ENCODE measurements at places on chromosomes 1 and 21.

- DNase-seq, result no peak
Observed at GRCh38 chr1:222930070-222930469, 115.2 kb downstream of the DISP1 start.

GRCh38 chr1:44261171-44261817 lies 48.0 kb downstream of the DMAP1 start:
- DNase-seq, result no peak

GRCh38 chr1:245770156-245770555 lies 615.4 kb downstream of the KIF26B start:
- DNase-seq, result no peak

DNA sequence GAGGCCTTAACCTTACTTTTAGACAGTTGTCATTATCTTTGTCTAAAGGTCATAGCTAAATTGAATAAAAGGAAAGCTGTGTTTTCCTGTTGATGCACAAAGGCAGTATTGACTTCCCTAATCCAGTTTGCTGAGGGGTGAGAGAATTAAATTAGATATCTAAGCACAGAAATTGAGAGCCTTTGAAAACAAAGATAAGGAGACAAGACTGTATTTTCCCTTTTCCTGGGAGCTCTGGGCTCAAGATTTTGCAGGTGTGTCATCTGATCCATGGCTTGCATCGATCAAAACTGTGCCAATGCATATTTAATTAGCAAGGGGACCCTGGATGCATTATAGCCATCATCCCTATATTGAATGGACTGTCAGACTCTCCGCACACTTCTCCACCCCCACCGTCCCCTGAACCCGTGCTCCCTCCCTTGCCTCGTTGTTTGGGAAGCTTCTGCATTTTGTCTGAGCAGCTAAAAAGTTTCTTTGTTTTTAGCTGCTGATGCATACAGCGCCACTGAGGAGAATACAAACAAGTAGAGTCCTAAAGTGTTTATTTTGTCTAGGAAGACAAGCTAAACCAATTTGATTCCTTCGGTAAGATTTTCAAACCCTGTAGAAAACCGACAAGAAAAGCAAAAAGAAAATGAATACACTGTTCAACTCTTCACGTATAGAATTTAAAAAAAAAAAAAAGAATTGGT lies 186.3 kb downstream of the NFIA start:
- DNase-seq, result no peak

DNA sequence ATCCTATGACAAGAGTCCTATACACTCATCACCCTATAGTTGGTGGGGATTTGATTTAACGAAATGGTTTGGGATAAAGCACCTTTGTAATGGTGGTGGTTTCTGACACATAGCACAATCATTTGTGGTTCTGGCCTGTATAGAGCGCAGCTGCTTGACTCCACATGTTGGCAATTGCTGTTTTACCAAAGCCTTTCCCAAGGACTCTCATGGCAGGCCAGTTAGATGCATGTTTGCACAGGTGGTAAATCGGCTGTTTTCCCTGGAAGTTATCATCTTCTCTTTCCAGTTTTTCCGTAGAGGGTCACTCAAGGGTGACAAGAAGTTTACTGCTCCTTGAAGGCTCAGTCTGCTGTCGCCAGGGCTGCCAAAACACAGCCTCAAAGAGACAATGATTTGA lies 17.1 kb upstream of the XPR1 start:
- DNase-seq, result no peak

GRCh38 chr1:43776043-43776761 lies 68.9 kb downstream of the ST3GAL3 start:
- no peak for DNase-seq

DNA sequence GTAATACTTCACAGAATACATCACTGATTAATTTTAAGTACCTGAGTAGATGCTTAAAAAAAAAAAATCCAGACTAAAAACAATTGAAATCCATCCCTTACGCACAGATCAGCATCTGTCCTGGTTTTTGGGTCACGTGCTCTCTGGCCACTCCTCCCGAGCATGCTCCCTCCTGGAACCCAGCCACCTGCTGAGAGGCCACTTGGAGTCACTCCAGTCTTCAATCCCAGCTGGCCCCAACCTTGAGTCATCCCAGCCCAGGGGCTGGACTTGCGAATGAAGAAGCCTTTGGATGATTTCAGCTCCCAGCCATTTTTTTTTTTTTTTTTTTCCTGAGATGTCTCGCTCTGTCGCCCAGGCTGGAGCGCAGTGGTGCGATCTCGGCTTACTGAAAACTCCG lies 8.9 kb downstream of the MAP1LC3C start:
- DNase-seq, result peak; percentile 91

- DNase-seq, result peak; percentile 77
Observed at GRCh38 chr1:246782120-246782900, 58.1 kb downstream of the SCCPDH start.

DNA sequence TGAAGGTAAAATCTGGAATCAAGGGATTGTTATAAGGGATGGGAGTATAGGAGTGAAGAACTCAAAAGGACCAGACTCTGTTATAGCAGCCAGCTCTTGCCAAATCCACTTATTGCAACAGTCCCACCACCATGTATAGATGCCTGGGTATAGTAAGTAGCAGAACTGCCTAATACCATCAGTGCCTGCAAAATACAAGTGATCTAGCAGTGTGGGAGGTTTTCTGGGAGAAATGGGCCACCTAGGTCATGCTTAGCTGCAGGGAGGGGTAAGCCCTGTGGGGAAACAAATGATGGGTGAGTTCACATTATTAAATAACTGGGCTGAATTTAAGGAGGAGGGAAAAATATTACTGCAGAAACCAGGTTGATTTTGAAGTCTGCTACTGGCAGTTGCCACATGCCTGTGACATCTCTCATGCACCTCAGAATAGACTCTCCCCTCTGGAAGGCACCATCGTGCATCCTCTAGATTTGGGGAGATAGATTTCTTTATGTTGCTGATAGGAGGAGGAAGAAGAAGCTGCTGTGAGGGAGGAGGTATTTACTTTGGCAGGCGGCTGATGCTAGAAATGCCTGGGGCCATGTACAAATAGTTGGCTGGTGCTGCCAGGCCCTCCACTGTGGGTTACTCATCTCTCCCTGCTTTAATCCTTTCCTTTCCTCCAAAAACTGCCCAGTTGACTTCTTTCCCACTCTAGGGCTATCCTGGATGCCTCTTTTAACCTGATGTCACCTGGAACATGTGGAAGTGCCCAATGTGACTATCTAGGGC lies 27.5 kb downstream of the HLX start:
- no peak for DNase-seq

GRCh38 chr1:74609810-74610371 lies 63.7 kb downstream of the ERICH3 start:
- no peak for DNase-seq

GRCh38 chr1:52366517-52366827 lies 467 bp upstream of the CC2D1B start:
- DNase-seq, result no peak

- DNase-seq, result no peak
Observed at GRCh38 chr1:212189352-212189738, 95.9 kb upstream of the PPP2R5A start.

- DNase-seq, result no peak
Observed at GRCh38 chr1:205271277-205271676, 43.5 kb downstream of the TMCC2 start.

DNA sequence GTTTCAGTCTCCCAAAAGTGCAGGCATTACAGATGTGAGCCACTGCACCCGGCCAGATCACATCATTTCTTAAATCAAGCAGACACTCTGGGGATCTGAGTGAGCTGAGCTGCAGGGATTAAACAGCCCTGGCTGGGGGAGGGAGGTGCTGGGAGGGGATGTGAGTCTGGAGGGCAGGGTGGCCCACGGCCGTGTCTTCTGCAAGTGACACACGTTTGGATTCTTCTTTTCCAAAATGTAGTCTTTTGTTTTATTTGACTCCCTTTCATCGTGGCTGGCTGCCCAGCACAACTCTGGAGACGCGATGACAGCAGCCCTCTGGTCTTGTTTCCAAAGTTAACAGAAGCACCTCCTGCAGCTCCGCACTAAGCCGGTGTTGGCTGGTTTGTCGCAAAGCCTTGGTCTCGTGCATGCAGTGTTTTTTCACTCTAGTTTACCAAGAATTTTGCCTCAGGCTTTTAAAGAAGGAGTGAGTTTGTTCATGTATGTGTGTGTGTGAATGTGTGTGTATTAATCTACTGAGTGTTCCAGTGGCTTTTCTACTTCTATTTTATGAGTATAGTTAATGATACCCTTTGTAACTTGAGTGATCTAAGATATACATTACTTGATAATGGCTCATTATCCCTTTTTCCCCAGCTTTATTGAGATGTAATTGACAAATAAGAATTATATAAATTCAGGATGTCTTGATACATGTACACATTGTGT lies 2.8 kb upstream of the KRTAP10-5 start:
- peak; percentile 76 for DNase-seq

DNA sequence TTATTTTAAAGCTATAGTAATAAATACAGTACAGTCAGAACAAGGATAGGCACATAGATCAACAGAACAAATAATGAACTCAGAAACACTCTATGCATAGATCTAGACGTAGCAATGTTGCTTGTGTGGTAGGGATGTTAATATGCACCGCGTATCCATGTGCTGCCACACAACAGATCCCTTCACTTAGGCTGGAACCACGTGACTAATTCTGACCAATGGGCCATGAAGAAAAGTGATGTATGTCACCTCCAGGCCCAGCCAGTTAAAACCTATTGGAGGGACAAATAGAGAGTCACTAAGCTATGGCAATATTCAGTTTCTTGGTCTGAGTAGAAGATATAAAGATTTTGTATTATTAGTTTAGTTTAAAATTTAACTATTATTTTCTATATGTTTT lies 91.4 kb downstream of the ADAMTS1 start:
- DNase-seq, result no peak

DNA sequence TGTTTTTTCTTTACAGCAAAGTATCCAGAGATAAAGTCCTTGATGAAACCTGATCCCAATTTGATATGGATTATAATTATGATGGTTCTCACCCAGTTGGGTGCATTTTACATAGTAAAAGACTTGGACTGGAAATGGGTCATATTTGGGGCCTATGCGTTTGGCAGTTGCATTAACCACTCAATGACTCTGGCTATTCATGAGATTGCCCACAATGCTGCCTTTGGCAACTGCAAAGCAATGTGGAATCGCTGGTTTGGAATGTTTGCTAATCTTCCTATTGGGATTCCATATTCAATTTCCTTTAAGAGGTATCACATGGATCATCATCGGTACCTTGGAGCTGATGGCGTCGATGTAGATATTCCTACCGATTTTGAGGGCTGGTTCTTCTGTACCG lies 6.5 kb downstream of the DEGS1 start:
- no peak for DNase-seq

GRCh38 chr1:63327417-63328054 lies 5.2 kb downstream of the FOXD3 start:
- DNase-seq, result no peak

- no peak for DNase-seq
Observed at GRCh38 chr1:204692841-204693356, 7.4 kb upstream of the LRRN2 start.

DNA sequence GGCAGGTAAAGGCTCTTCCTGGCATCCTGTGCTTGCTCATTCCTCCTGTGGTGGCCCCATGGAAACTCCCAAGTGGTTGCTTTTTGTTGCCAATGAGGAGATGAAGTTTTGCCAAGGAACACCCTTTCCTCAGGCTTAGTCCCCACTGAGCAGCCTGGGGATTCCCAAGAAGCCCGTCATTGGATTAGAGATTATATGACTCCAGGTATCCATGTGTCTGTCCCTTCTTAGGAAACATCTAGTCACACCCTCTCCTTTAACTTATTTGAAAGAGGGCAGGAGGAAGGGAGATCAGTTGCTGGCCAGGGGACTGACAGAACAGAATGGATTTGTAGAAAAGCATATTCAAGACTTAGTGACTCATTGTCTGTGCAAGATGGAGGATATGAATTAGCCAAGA lies 3.8 kb upstream of the LCE3A start:
- DNase-seq, result no peak

GRCh38 chr1:54270543-54270942 lies 70.6 kb downstream of the MRPL37 start:
- no peak for DNase-seq

DNA sequence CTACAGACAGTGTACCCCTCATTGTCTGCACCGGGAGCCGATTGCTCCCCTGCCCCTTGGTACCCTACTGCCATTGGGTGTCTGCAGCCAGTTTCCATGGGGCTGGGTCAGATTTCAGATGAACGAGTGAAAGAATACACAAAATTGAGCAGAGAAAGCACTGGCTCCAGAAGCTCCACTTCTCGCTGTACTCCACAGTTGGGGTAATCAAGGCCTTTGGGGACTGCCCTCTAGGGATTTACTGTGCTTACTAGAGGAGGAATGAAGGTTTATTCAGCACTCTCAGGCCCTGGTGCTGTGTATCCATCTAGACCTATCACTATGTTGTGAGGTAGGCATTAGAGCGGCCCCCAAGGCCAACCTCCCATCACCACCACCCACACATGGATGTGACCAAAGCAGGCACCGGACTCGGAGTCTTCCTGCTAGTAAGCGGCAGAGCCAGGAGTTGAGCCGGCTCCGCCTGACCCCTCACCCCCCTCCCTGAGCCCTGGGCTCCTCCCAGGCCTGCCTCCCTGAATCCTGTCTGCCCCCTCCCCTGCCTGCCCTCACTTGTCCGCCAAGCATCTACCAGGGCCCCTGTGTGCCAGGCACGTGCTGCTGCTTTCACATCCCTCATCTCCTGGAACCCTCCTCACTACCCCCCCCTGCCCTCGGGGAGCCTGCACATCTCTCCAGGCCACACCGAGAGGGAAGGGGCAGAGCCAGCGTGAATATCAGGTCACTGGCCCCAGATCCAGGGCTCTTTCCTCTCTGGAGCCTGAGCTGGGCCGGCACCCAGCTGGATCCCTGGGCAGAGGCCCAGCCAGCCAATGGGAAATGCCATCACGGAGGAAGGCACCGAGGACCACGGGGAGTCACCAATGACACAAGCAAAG lies 23.3 kb downstream of the KCNN3 start:
- no peak for DNase-seq

GRCh38 chr1:119329541-119330461 lies 38.8 kb upstream of the HAO2 start:
- DNase-seq, result no peak

DNA sequence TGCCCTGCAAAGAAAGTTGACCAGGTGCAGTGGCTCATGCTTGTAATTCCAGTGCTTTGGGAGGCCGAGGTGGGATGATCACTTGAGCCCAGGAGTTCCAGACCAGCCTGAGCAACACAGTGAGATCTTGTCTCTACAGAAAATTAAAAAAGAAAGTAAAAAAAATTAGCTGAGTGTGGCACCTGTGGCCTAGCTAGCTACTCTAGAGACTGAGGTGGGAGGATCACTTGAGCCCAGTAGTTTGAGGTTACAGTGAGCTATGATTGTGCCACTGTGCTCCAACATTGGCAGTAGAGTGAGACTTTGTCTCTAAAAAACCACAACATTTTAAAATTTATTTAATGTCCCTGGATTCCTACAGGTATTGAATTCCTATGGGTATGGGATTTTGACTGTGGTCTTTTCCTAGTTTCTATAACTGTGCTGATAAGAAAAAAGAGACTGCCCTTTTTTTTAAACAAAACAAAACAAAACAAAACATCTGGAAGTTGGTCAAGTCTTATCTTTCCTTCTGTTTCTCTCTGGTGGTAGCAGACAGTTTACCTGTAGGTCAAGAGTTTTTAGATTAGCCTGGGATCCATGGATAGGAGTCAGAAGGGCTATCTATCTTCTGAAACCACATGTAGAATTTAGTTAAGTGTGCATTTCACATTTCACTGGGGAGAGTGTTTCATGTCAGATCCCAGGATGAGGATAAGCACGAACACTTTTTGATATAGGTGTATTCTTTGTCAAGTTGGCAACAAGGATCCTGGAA lies 18.8 kb downstream of the UCK2 start:
- DNase-seq, result no peak

- no peak for DNase-seq
Observed at GRCh38 chr1:78745111-78745510, 95.5 kb downstream of the IFI44 start.

Data from suprapubic skin (tissue), 4 donors.